ENCODE measurements at places on chromosomes 2 and 18. TPM values are rescaled to one million over a fixed set of nuclear protein-coding genes. Genes with fewer than 3 reads are reported as not detected.

ZNF892 gene
- 4.0 TPM for total RNA-seq

DNA sequence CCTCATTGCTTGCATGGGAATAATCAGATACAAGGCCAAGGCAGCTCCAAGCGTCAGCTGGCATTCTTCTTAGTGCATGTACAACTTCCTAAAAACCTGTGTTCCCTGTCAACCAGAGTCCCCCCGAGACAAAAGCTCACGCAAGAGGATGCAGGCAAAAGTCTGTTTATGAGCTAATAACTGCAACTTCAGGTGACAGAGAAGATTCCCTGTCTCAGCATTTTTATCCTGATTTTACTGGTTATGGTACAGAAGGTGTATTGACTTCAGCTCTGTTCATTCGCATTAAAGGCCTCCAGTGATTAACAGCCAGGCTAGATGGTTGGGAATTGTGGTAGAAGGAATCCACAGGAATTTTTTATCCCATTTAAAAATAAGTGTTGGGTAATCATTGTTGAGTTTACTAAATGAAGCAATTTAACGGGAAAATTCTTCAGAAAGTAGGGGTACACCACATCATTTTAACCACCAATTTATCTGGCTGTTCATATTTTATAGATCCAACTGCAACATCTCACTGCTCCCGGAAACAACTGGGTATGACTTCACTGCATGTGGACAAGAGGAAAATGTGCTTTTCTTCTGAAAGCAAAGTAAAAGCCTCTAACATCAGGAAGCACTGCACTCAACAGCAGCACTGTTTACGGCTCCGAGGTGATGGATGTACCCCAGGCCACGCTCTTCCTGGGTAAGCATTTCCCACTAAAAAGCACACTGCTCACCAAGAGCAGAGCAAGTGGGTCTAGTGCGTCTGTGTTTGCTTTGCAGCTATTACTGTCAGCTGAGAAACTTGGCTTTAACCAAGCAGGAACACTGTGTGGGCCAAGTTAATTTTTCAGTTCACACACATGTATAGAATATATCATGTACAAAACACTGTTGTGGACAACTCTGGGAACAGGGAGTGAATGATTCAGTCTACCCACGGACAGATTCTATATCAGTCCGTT lies 31.9 kb downstream of the CCBE1 start:
- no peak overlapping the region for H3K27ac ChIP-seq
- H3K27me3 ChIP-seq, result peaks cover 3% of the 10 kb centered on the region
- no peaks in the 10 kb centered on the region for H3K4me1 ChIP-seq
- H3K4me3 ChIP-seq, result no peak overlapping the region

GRCh38 chr2:63734510-63734909 lies 107.2 kb upstream of the UGP2 start:
- H3K4me3 ChIP-seq, result no peak overlapping the region
- DNase-seq, result no peak
- no peaks in the 10 kb centered on the region for H3K27me3 ChIP-seq

- H3K27ac ChIP-seq, result no peak overlapping the region
- H3K4me3 ChIP-seq, result no peak overlapping the region
- H3K27me3 ChIP-seq, result peaks cover 13% of the 10 kb centered on the region
- no peaks in the 10 kb centered on the region for H3K36me3 ChIP-seq
- no peak for DNase-seq
Measured at GRCh38 chr2:158750458-158751125, 44.5 kb upstream of the DAPL1 start.

- no peaks in the 10 kb centered on the region for H3K36me3 ChIP-seq
- H3K27ac ChIP-seq, result no peak overlapping the region
- H3K27me3 ChIP-seq, result peaks cover 4% of the 10 kb centered on the region
- DNase-seq, result no peak
- no peak overlapping the region for H3K4me3 ChIP-seq
Measured at GRCh38 chr18:49529596-49529995, 32.3 kb upstream of the LIPG start.

GRCh38 chr18:80002468-80002867 lies 14.1 kb upstream of the TXNL4A start:
- DNase-seq, result no peak
- H3K4me1 ChIP-seq, result peaks cover 5% of the 10 kb centered on the region
- no peak overlapping the region for H3K27ac ChIP-seq
- H3K4me3 ChIP-seq, result no peak overlapping the region
- H3K36me3 ChIP-seq, result peaks cover 9% of the 10 kb centered on the region
- no peaks in the 10 kb centered on the region for H3K27me3 ChIP-seq

DNA sequence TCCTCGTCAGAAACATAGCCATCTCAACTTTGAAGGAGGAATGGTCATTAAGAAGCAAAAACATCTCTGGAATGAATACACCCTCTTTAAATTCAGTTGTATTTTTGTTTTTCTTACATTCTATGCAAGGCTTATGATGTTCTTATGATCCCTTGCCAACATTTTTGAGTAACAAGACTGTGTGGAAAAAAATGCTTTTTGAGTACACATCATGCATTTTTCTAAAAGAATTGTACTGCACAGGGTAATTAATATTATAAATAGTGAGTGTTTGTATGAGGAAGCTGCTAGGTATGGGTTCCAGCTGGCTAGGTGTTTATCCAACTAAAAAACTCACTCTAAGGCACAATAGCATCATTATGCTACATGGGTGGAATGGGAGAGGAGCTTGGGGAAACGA lies 59.0 kb upstream of the SPATS2L start:
- H3K27me3 ChIP-seq, result peaks cover 2% of the 10 kb centered on the region
- H3K27ac ChIP-seq, result no peak overlapping the region
- H3K4me1 ChIP-seq, result no peaks in the 10 kb centered on the region
- DNase-seq, result no peak

- peaks cover 8% of the 10 kb centered on the region for H3K4me1 ChIP-seq
- no peaks in the 10 kb centered on the region for H3K27me3 ChIP-seq
- no peak overlapping the region for H3K27ac ChIP-seq
- DNase-seq, result no peak
Measured at GRCh38 chr2:39733070-39733674, 45.9 kb downstream of the THUMPD2 start.

DNA sequence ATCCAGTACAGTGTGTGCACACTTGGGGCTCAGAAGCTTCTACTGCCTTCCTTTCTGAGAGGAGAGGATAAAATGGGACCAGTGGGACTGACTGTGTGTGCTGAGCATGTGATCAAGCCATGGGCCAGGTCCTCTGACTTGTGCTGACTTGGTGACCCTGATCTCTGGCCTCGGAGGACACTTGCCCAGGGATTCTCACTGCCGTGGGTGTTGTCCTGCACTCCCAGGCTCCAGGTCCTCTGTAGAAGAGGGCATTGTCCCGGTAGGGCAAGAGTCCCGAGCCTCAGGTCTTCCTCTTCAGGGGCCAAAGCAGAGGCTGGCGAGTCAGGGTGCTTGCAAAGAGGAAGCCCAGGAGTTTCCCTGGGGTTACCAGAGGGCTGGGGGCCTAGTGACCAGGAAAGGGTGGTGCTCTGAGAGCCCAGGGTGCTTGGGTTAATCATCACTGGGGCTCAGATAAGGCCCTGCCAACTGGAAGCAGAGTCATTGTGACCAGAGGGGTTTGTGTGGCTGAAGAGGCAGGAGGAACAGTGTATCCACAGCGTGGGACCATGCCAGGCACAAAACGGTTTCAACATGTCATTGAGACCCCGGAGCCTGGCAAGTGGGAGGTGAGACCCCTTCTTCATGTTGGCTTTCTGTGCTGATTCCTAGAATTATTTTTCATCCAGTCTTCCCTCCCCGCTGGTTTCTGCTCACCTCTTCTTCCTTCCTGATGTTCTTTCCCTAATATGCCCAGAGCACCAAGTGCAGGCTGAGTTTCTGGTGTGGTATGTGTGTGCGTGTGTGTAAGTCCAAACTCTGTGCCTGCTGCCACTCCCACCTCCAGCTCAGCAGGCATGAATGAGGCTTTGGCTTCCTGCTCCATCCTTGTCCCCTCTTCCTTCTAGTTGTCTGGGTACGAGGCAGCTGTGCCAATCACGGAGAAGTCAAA lies at the start of gene GCKR:
Gene GCKR (plus strand): TSS at position 483 of the 931 bp plus-strand sequence. CDS start 66 bp downstream, at position 549.
- no peak within 1 kb of the TSS for H3K27ac ChIP-seq
- no peak for DNase-seq
- H3K36me3 ChIP-seq, result no peaks in the 10 kb centered on the region
- peaks cover 13% of the 10 kb centered on the region for H3K4me1 ChIP-seq

Data from activated B cell treated with CpG ODN at 0.5 μM for 24 hours (primary cell).